ENCODE measurements at places on chromosomes 7 and 10. TPM values are rescaled to one million over a fixed set of nuclear protein-coding genes. Genes with fewer than 3 reads are reported as not detected.

The NUDT1 gene
- total RNA-seq: 7.6 TPM

The GRID1 gene
- total RNA-seq: 7.3 TPM

The WEE2 gene
- total RNA-seq: 0.07 TPM

The TRPV6 gene
- 1.3 TPM for total RNA-seq

All from uterus (tissue), 4 donors.